ENCODE measurements at places on chromosomes 2 and 18.

- no peak for DNase-seq
Measured at GRCh38 chr2:231037731-231038482, 584 bp downstream of the C2orf72 start.

- DNase-seq, result no peak
Measured at GRCh38 chr18:75154997-75155396, 53.9 kb downstream of the PTGR3 start.

- no peak for DNase-seq
Measured at GRCh38 chr2:73984203-73984921, at the start of gene TET3. Gene TET3, plus strand, starts transcription at chr2:73984910. Its CDS starts 1,494 bp downstream, at chr2:73986404.

DNA sequence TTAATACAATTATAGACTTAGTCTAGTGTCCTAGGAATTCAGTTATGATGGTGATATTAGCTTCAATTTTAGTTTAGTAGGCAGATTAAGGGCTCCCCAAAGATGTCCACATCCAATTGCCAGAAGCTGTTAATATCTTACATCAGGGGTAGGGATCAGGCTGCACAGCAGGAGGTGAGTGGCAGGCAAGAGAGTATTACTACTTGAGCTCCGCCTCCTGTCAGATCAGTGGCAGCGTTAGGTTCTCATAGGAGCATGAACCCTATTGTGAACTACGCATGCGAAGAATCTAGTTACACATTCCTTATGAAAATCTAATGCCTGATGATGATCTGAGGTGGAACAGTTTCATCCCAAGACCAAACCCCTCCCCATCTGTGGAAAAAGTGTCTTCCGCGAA, 54.9 kb downstream of the NYAP2 start:
- no peak for DNase-seq

- DNase-seq, result no peak
Measured at GRCh38 chr2:167607211-167607610, 640.2 kb downstream of the STK39 start.

DNA sequence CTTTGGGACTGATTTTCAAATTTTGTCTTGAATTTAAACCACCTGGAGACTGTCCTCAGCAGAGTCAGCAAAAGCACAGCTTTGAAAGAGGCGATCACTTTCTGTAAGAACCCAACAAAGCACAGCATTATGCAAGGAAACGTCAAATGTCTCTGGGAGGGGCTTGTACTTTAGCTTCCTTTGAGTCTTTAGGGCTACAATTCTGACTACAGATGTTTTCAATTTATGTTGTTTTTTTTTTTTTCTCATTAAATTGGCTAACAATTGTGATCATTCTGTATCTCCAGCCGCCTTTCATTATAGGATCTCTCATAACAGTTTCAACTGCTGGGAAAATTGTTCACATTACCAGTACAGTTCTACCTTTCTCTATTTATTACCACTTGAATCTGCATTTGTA, 48.3 kb downstream of the COL3A1 start:
- DNase-seq, result peak; percentile 86

DNA sequence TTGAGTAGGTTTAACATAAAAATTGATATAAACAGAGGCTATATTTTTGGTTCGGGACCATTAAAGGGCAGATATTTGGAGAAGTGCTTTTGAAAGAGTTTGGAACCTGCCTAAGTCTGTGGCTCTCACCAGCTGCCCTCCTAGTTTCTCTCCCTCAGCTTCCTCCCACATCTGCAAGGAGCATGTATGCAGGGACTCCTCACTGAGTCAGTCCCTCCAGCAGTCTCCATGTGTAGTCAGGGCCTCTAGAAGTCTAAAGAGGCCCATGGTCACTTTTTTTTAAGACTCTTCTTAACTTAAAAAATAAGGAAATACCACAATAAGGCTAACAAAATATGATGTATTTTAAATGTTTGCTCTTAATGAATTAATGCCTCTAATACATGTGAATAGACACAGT, 220.0 kb upstream of the TANK start:
- DNase-seq, result no peak

DNA sequence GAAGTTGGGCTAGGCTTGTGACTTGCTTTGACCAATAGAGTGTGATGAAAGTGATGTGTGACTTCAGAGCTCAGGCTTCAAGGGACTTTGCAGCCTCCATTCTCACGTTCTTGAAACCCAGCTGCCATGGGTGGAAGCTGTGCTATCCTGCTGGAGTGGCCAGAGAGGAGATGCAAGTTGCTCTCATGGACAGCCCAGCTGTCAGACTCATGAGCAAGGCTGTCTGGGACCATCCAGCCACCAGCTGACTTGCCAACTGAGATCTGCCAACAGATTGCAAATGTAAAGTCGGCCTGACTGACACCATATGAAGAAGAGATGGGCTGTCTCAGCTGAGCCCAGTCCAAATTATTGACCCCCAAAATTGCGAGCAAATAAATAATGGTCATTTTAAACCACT, 226.4 kb upstream of the CXCR4 start:
- no peak for DNase-seq

- no peak for DNase-seq
Measured at GRCh38 chr18:34329840-34330239, 105.1 kb upstream of the NOL4 start.

DNA sequence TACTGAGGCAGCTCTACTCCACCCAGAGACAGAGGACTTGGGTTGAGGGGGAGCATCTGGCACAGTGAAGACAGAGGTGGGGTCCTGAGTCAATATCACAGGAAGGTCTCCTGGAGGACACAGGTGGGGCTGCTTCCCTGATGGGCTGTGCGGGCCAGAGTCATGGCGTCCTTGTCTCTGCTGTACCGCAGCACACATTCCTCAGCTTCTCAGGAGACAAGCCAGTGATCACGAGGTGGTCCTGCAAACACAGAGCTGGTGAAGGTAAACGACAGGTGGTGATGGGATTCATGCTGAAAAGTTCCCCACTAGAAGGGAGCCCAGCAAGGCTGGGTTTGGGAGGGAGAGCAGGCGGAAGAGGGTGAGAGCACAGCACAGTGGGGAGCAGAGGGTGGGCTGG, 9.7 kb downstream of the TCF23 start:
- no peak for DNase-seq

GRCh38 chr2:127219171-127220070, 678 bp downstream of the CYP27C1 start:
- DNase-seq, result no peak

GRCh38 chr2:197867033-197867432, 62.6 kb downstream of the PLCL1 start:
- DNase-seq, result no peak

GRCh38 chr2:162795312-162795711, 43.3 kb downstream of the KCNH7 start:
- DNase-seq, result no peak

GRCh38 chr2:48844417-48845155, 89.1 kb upstream of the LHCGR start:
- no peak for DNase-seq

- DNase-seq, result no peak
Measured at GRCh38 chr2:157395811-157396210, 48.1 kb downstream of the CYTIP start.

GRCh38 chr18:3806656-3807055, 356.7 kb downstream of the TGIF1 start:
- DNase-seq, result no peak

DNA sequence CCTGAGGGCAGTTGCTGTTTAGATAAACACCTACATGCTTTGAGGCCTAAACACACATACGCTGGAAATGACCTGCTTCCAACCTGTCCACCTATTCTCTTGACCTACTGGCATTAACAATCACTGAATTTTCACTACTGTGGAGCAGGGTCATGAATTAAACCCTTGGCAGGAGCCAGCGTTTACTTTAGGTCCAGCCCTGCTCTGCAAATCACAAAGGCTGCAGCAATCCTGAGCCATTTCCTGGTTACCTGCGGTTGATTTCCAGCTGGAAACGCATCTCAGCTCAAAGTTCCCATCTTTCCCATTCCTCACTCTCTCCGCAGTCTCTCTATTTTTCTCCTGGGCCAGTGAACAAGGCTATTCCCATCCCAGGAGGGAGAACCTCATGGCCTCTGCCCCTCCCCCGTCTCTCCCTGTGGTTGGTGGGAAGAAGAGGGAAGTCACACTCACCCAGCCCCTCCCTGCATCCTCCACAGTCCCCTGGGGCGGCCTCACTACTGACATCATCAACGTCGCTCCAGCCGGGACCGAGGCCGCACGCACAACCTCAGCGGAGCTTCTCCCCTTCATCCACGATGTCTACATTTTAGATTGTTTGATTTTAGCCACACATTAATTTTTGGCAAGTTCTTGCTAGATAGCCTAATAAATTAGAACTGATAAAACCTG, 84.5 kb upstream of the SNTG2 start:
- no peak for DNase-seq

- DNase-seq, result no peak
Measured at GRCh38 chr2:237574894-237575868, 8.8 kb downstream of the PRLH start.

DNA sequence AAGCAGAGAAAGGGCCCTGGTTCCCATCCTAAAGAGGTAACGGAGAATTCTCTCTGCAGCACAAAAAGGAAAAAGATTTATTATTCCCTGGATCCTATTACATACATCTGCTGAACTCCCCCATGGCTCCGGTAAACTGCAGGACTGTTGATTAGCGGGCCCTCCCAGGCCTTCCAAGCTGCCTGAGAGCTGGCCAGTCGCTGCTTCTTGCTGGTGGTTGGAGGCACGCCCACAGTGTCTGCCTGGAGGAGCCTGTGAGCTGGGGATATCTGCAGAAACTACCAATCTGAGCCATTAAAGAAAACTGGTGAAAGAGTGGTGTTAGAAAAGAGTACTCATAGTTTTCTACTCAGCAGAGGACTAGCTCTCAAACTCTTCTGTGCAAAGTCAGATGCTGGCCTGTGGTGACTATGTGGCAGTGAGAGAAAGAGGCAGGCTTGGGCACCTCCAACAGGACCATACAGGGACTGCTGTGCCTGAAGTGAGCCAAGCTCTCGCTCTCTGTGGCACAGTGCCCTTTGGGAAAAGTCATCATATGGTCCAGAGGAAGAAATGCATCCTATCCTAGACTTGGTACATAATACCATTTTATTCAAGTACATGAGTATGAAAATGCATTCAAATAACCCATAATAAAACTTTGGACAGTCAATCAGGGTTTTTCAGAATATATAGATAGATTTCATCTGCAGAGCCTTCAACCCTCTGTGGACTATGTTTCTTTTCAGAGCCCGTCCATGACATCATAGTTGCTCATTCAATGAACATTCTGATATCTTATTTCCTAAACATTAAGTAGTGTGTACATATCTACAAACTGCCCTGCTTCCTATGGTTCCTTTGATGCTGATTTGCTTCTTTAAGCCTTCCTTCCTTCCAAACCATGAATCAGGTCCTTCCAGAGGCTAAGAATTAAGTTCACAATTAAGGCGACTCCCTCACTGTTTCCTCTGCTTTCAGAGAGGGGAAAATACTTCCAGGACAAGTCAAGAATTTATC, 242.0 kb upstream of the LYPD1 start:
- DNase-seq, result no peak

DNA sequence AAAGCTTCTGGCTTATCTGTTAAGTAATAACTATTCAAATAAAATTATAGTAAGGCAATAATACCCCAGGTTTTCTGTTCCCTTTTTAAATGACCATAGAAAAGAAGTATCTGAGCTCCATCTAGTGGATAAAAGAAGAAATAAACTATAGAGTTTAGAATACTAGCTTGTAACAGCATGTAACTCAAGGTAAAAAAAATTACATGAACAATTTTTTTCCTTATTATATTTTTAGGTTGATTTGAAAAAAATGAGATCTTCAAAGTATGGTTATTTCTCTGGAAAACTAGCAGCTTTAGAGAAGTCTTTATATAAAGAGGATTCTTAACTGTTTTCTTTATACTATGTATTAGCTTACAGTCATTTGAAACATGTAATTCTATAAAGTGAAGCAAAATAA, 58.1 kb downstream of the NCKAP1 start:
- DNase-seq, result peak; percentile 4

- DNase-seq, result no peak
Measured at GRCh38 chr2:219273937-219274336, 5.2 kb upstream of the DNAJB2 start.

GRCh38 chr2:131046918-131047652, 46.2 kb downstream of the FAM168B start:
- no peak for DNase-seq

GRCh38 chr2:144477957-144478311, 42.0 kb downstream of the ZEB2 start:
- DNase-seq, result no peak

- no peak for DNase-seq
Measured at GRCh38 chr2:102422910-102423309, at the start of gene IL18RAP. Gene IL18RAP, plus strand, starts transcription at chr2:102423160. Its CDS starts 118 bp downstream, at chr2:102423278.

- DNase-seq, result no peak
Measured at GRCh38 chr2:96528006-96528699, 8.4 kb upstream of the ARID5A start.

DNA sequence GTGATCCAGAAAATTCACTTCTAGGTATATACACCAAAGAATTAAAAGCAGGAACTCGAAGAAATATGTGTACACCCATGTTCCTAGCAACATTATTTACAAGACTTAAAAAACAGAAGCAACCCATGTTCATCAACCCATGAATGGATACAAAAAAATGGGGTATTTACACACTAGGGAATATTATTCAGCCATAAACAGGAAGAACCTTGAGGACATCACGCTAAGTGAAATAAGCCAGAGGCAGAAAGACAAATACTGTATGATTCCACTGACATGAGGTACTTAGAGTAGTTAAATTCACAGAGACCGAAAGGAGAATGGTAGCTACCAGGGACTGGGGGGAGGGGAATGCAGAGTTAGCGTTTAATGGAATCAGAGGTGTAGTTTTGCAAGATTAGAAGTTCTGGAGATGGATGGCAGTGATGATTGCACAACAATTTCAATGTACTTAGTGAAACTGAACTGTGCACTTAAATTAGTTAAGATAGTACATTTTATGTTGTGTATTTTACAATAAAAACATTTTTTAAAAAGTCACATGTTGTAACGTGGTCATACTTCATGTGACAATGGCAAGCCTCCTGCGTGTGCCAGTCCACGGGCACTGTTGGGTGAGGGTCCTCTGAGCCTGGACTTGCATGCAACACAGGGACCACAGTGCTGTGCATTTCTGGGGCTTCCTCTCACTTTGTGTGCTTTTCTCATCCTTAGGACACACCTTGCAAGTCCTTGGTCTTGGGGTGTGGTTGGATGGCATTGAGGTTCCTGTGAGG, 206.1 kb upstream of the HDAC4 start:
- DNase-seq, result no peak

DNA sequence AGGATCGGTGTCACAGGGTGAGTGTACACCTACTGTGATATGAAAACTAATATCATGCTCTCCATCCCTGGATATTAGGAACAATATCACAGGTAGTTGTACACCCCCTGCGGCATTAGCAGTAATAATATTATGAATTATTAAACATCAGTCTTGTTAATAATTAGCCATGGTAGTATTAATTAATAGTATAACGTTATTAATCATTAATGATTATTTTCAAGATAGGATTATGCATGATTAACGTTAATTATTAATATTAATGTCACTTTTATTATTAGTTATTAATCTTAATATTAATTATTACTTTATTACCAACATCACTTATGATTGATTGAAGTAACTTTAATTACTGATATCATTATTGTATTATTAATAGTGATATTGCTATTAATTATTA, 26.2 kb upstream of the NAGK start:
- no peak for DNase-seq

DNA sequence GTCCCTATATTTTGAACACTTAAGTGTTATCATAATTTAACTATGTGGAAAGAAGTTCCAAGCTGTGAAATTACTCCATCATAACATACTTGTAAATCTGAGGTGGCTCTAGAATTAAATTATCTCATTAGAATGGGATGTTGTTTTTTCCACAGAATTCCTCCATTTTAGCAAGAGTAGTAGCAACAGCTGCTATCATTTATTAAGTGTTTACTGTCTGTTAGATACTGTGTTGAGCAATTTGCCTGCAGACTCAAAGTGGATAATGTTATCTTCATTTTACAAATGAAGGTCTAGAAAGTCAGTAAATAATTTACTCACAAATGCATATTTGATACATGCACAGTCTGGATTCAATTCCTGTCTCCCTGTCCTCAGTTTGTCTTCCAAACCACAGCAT, 504.8 kb upstream of the NRP2 start:
- DNase-seq, result no peak
